SJSA1 (cell line): ENCODE measurements at places on chromosomes 4 and X. TPM values are rescaled to one million over a fixed set of nuclear protein-coding genes. Genes with fewer than 3 reads are reported as not detected.

DCAF12L1 gene
- total RNA-seq: not detected in 2 replicates

SLBP gene
- total RNA-seq: 92.3 and 102 TPM in 2 replicates

EXOC1L gene
- total RNA-seq: not detected in 2 replicates

LEF1 gene
- 46.3 and 55.5 TPM in 2 replicates for total RNA-seq

TGIF2LX gene
- total RNA-seq: not detected in 2 replicates

MAGEA4 gene
- total RNA-seq: not detected in 2 replicates

CLTRN gene
- total RNA-seq: not detected in 2 replicates

MED14 gene
- total RNA-seq: 9.0 and 18.9 TPM in 2 replicates

DNA sequence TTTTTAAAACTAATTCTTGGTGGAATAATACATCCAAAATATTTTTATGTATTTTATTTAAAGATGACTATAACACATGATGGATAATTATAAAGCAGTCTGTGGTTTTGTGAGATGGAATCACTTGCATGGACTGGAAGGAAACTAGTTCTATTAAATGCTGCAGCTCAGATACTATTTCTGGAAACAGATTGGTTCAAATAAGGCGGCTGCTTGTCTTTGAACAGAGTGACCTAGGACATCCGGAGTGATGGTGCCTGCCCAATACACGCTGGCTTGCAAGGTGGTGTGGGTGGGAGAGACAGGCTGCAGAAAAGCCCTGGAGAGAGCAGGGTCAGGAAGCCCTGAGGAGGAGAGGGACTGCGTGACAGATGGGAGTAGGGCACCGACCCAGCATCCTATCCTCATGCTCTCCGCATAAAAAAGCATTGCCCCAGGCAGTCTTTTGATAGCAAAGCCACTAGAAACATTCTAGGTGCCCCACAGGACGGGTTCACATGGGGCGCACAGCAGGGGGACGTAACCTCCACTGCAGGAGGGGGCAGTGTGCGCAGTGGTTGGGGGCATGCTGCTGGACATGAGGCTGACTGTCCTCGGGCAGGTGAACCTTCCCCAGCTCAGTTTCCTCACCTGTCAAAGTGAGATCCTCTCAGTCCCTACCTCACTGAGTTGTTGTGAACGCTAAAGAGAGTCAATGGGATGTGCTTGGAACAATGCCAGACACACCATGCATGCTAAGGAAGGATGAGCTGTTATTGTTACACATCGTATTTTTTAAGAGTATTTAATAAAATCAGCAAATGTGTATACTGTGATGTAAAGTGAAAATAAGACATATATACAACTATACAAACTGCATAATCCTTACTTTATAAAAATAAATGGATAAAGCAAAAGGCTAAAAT, 71.3 kb downstream of the EVC2 start:
- no peak for DNase-seq

DNA sequence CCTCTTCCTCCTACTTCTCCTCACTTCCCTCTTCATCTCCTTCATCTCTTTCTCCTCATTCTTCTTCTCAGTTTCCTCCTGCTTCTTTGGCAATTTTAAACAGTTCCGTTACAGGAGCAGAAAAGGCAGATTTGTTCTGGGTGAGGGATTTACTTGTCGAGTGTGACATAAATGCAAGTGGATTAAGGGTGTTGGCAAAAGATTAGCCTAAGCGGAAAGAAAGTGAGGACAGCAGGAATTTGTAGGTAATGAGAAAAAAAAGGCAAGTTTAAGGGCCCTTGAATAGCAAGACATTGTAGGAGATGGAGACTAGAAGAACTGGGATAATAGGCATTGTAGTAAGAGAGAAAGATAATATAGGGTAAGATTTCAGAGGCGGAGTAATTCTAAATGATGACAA, 841.6 kb downstream of the RAPGEF2 start:
- DNase-seq: no peak

GRCh38 chr4:150152766-150153165, 74.5 kb downstream of the DCLK2 start:
- DNase-seq: no peak

DNA sequence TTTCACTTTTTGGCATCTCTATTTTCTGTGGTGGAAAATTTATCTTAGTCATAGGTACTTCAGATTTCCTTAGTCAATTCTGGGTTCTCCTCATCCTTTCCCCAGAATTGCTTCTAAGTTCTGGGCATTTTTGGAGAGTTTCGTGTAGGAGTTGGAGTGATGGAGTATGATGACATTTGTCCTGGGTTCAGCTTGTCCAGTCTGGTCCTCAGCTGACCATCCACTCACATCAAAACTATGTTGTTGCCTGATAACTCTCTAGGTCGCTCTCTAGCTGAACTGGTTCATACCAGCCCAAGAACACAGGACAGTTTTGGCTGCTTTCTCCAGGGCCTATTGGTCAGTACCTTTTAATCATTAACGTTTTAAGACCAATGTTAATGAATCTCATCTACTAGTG, 13.2 kb downstream of the PTTG2 start:
- DNase-seq: no peak

DNA sequence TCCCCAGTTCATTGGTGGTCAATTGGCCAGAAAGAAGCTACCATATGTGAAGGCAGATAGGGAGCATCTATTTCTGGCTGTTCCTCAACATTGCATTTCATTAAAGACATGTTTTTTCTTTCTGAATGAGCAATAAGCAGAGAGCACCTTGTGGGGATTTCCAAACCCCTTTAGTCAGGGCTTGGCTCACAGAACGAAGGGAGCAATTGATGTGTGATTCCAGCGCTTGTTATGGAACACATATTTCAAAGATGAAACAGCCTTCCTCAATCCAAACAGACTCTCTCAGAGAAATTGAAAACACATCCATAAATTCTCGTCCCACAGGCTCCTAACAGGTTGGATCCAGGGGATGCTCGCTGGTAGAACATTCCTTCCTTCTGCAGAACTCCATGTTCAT, 84.1 kb downstream of the CLCN4 start:
- peak; percentile 27 for DNase-seq

DNA sequence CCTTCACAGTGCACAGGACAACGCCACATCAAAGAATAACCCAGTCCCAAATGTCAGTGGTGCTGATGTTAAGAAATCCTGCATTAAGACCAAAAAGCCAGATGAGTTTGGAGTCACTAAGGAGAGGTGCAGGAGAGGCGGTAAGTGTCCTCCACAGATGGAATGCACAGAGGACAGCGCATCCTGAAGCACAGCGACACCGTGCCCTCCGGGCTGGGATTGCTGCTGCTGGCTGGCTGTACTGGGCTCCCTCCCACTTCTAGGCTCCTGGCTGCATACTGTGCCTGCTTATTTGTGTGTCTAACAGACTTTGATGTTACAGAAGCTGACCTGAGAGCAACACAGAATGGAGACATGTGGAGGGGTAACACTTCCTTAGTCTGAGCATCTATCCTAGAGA, 325.6 kb upstream of the BOD1L1 start:
- DNase-seq: no peak

GRCh38 chr4:26028793-26029567, 115.0 kb downstream of the SMIM20 start:
- DNase-seq: no peak

DNA sequence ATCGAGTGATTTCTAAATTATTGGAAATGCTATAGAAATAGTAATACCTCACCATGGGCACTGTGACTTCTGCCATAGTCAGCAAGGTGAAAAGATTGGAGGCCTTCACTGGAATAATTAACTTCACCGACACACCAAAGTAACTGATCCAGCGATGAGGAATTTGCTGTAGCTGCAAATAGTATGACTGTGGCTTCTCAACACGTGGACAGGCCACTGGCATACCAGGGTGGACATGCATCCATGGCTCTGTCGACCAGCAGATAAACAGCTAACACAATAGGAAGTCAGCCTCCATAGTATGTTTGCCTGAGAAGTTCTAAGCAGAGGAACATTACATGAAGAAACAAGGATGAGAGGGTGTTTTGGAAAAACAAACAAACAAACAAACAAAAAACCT, 10.9 kb upstream of the FAT4 start:
- DNase-seq: peak; percentile 54

GRCh38 chrX:107683124-107683895, 55.0 kb downstream of the PRPS1 start:
- DNase-seq: no peak

GRCh38 chrX:959595-959994, 252.9 kb downstream of the CRLF2 start:
- no peak for DNase-seq

DNA sequence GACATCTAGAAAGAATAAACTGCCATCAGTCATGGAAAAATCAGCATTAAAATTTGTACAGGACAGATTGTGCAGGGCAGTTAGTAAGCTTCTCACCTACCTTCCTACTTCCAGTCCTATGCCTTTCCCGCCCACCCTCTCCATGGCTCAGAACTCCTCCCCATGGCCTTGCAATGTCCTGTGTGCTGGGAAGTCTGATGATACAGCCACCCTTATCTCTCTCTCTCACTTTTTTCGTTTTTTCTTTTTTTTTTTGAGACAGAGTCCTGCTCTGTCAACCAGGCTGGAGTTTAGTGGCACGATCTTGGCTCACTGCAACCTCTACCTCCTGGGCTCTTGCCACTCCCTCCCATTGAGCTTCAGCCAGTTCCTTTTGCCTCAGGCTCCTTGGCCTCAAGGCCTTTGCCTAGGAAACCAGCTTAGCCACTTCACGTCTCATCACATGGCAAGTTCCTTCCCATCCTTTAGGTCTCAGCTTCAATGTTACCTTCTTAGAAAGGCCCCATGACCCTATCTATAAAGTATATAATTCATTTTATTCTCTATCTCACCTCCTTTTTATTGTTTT, 259.7 kb downstream of the NKX6-1 start:
- no peak for DNase-seq

DNA sequence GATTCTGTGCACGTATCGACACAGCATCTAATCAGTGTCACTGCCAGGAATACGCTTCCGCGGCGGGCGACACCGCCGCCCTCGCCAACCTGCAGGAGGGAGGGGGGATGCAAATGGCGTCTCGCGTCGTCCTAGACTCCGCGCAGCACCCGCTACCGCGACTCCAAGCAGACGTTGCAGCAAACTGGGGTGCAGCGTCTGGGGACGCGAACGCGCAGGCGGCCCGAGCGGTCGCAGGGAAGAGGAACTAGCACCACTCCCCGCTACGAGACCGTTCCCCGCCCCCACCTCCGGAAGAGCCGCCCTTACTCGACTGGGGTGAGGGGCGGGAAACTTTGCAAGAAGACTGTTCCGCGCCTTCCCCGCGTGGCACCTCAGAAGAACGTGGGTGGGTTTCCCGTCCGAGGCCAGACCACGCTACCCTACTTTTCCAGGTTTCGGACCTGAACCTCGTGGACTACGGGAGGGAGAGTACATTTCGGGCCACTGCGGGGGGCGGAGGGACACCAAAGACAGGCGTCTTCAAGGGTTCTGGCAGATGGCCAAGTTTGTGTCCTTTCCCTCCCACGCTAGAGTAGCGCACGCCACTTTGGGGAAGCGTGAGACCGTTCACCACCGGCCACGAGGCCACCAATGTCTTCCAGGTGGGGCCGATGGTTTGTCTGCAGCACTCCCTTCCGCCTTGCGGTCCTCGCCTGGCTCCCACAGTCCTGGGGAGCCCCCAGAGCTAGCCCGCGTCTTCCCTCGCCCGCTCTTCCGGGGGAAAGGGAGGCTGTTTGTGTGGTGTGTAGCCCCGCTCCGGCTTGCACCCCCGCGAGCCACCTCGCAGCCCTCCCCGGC, 78.0 kb upstream of the BCOR start:
- peak; percentile 84 for DNase-seq

DNA sequence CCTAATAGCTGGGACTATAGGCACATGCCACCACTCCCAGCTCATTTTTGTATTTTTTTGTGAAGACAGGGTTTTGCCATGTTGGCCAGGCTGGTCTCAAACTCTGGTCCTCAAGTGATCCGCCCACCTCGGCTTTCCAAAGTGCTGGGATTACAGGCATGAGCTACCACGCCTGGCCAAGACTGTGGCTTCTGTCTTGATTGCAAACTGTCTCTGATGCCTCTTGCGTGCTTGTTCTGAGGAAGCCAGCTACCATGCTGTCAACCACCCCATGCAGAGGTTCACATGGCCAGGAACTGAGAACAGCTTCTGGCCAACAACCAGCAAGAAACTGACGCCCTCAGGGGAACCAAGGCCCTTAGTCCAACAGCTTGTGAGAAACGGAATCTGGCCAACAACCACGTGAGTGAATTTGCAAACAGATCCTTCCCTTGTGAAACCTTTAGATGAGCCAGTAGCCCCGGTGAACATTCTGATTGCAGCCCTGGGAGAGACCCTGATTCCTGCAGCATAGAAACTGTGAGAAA, 71.2 kb downstream of the SUPT20HL2 start:
- no peak for DNase-seq

DNA sequence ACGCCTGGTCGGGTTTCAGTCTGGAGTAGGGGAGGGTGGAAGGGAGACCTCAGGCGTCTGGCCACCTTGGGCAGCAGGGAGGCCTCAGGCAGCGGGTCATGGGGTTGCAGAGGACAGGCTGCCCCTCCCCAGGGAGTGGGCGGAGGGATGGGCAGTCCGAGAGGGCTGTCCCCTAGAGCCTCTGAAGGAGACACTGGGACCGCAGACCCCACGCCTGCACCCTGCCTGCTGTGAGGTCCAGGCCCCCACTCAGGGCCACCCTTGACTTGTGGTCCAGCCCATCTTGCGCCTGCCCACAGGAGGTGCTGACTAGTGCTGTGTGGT, 16.5 kb downstream of the FGFRL1 start:
- DNase-seq: peak; percentile 55

- DNase-seq: peak; percentile 24
Measured at GRCh38 chrX:150759568-150760416, 66.6 kb downstream of the MTMR1 start.

DNA sequence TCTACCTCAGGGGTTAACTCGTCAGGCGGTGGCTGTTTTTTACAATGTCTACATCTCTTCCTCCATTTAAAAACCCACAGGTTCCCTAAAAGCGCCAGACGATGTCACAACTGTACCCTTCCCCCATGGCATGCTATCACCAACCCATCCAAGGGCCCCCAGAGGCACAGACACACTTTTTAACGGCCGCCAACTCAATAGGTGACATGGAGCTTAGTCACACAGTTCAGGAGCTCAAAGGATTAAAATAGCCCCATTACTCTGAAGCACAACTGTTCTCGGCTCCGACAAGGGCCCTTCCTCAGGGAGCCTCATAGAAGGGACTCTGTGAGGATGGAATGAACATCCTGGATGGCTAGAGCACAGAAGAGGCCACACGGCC, 12.4 kb downstream of the SH3KBP1 start:
- DNase-seq: peak; percentile 51
